WTC11 (cell line): ENCODE measurements at places on chromosomes 2 and 18. TPM values are rescaled to one million over a fixed set of nuclear protein-coding genes. Genes with fewer than 3 reads are reported as not detected.
A peak's percentile ranks its signal among the peaks of the same experiment; 100 is the strongest.

Gene AFF3
- total RNA-seq: 1.1 to 1.2 TPM (median 1.2 TPM) in 3 replicates

DNA sequence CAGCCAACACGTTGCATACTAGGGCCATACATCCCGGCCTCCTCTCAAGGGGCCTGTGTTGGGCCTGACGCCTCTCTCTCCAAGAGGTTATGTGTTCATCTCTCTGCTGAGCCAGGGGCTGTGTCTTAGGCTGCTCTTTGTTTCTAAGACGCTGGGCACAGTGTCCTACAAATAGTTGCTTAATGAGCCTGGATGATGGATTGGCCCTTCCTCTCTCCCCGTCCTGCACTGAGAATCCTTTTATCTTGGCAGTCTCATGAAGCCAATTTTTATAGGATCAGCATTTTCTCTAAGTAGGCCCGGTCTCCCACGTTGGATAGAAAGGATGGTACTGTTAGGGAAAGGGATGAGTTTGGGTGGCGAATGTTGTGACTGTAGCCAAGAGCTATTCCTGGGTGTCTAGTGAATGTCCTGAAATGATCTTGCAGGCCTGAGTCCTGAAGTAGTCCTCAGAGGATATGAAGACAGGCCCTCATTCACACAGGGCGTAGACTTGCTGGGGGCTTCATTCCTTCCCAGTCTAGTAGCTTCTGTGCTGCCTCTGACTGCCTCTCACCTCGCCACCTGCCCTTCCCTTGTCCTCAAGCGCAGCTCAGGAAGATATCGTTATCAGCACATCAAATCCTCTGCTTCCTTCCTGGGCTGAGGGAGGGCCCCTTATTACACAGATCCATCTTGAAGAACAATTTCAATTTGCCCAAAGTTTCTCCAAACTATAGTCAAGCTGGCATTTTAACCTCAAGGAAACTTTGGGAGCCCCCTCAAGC lies 8.8 kb downstream of the LBH start:
- DNase-seq: no peak
- no peak overlapping the region for H3K4me3 ChIP-seq
- peaks cover 24% of the 10 kb centered on the region for H3K4me1 ChIP-seq
- H3K36me3 ChIP-seq: peaks cover 20% of the 10 kb centered on the region

DNA sequence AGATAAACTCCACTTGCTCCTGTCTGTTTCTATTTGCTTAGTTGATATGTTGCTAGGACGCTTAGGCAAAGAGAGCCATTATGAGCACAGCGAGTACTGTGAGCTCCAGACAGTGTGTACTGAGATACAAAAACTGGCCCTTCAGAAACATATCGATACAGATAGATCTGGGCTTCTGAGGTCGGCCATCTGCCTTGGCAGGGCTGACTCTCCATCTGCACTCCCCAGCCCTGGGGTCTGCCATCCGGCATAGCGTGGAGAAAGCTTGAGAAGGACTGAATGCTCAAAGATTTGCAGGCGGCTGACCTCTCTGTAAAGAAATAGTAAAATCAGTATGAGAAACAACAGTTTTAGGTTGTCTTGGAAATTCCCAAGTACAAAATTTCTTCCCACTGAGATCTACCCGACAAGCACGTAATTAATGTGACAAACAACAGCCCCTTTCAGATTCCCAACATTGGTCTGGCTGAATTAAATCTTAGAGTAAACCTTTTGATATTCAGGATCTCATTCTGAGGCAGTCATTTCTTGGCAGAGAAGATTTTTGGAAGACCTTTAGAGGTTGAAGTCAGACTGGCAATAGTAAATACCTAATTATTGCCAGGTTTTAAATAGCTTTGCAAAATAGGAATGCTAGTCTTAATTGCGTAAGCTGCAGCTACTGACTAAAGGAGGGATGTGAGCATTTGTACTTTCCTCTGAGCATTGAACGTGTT lies 127.4 kb downstream of the CHST9 start:
- H3K4me1 ChIP-seq: peaks cover 17% of the 10 kb centered on the region
- H3K27me3 ChIP-seq: no peaks in the 10 kb centered on the region
- no peak overlapping the region for H3K27ac ChIP-seq
- no peak overlapping the region for H3K4me3 ChIP-seq
- DNase-seq: no peak

DNA sequence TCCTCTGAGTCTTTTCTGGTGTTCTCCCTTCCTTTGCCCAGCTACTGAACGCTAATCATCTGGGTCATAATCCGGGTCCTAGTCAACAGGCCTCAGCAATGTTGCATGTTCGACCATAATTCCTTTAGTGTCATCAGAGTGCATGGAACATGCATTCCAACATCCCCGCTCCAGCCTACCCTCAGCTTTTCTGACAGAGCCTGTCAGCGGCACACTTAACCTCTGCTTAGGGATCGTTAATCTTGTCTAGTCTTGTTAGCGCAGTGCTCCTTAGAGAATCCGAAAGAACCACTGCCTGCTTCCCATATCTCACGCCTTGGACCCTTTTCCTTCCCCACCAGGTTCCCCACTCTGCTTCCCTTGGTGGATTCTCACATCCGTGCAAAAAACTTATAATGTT lies 767.9 kb upstream of the ID2 start:
- no peak overlapping the region for H3K4me3 ChIP-seq
- H3K27me3 ChIP-seq: no peaks in the 10 kb centered on the region
- DNase-seq: no peak
- peaks cover 24% of the 10 kb centered on the region for H3K4me1 ChIP-seq

- H3K4me1 ChIP-seq: peaks cover 8% of the 10 kb centered on the region
- no peaks in the 10 kb centered on the region for H3K27me3 ChIP-seq
- H3K4me3 ChIP-seq: no peak overlapping the region
- no peaks in the 10 kb centered on the region for H3K36me3 ChIP-seq
- no peak overlapping the region for H3K27ac ChIP-seq
These were observed 110.6 kb downstream of the PRELID3A start for GRCh38 chr18:12518326-12518725.

- DNase-seq: peak; percentile 45
- H3K27me3 ChIP-seq: no peaks in the 10 kb centered on the region
- H3K36me3 ChIP-seq: peaks cover 22% of the 10 kb centered on the region; the same call in 1 of the 2 replicates
- peak overlapping the region; percentile 17 for H3K4me3 ChIP-seq
- peak overlapping the region; percentile 79 for H3K27ac ChIP-seq
- H3K4me1 ChIP-seq: peaks cover 46% of the 10 kb centered on the region
These were observed 38.2 kb downstream of the NRP2 start for GRCh38 chr2:205720451-205720902.

DNA sequence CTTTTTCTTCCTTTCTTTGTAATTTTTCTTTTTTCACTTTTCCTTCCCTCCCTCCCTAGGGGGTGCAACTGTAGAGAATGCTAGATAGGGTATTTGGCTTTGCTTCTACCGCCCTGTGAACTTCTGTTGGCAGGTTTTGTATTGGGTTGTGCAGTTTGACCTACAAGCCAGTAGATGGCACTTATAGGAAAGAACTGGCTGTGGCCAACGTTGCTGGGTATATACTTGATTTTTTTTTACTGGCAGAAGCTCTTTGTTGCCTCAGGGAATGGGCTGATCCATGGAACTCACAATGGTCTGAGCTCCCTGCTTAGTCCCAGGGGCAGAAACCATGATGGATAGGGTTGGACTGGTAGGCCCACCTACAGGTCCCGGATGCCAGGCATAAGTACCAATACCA lies 1019.5 kb upstream of the LRRTM1 start:
- peak; percentile 14 for DNase-seq
- no peak overlapping the region for H3K4me3 ChIP-seq
- no peaks in the 10 kb centered on the region for H3K27me3 ChIP-seq
- H3K27ac ChIP-seq: no peak overlapping the region
- peaks cover 6% of the 10 kb centered on the region for H3K4me1 ChIP-seq

DNA sequence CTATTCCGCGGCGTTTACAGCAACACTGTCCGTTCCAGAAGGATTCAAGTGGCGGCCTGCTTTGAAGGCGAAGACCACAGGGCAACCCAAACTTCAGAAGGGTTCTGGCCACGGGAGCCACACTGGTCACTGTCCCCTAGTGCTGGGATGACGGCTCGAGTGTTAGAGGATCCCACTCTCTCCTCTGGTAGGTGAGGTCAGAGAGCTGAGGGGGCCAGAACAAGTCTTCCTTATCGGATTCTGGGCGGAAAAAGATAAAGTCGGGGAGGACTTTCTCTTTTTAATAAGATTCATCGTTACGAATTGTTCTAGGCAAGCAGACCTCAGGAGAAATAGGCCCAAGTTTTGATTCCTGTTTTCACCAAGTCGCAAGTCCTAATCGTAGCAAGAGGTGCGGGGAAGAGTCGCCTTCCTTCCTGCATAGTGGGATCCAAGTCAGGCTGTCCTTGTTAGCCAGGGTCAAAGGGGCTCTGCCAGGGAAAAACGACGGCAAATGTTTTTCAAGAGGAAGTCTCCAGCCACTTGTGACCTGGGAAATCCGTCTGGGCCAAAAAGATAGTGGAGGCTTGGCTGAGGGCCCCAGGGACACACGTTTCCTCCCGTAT lies 864 bp upstream of the MYL12A start:
- H3K27ac ChIP-seq: peak overlapping the region; percentile 78
- no peak for DNase-seq
- H3K36me3 ChIP-seq: peaks cover 18% of the 10 kb centered on the region
- no peaks in the 10 kb centered on the region for H3K27me3 ChIP-seq
- peaks cover 29% of the 10 kb centered on the region for H3K4me1 ChIP-seq

DNA sequence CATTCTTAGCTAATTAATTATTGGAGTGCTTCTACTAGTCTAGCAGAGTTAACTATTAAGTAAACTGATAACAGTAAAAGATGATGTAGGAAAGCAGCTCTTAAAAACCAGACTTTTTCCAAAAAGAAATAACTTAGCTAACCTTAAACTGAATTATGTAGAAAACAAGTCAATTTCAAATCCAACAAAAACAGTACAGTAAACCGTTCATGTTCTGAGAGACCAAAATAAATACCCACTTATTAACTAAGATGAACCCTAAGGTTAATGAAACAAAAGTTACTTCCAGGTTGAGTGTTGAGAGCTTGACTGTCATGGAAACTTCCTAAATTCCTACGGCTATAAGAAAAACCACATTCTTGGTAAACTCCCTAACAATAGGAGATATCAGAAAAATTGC lies 181.2 kb downstream of the PPP1R1C start:
- no peak for DNase-seq
- H3K27ac ChIP-seq: no peak overlapping the region
- H3K36me3 ChIP-seq: no peaks in the 10 kb centered on the region
- H3K27me3 ChIP-seq: no peaks in the 10 kb centered on the region
- H3K4me3 ChIP-seq: no peak overlapping the region
- H3K4me1 ChIP-seq: no peaks in the 10 kb centered on the region

DNA sequence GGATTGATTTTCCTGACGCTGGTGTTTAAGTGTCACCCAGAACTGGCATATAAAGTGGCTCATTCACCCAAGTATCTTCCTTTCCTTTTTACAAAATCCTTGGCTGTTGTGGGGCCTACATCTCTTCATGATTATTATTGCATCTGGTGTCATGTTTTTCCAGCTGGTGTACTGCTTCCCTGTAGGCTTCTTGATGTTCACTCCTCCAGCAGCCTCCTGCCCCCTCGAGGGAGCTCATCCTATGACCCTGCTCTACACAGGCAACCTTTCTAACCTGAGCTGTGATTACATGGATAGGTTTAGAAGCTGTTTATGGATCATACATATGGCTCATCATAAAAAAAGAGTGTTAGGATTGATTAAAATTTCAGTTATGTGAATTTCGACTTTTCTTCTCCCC lies 12.4 kb upstream of the AGPS start:
- peaks cover 10% of the 10 kb centered on the region for H3K4me1 ChIP-seq
- H3K27me3 ChIP-seq: no peaks in the 10 kb centered on the region
- DNase-seq: no peak
- no peaks in the 10 kb centered on the region for H3K36me3 ChIP-seq
- H3K27ac ChIP-seq: no peak overlapping the region

DNA sequence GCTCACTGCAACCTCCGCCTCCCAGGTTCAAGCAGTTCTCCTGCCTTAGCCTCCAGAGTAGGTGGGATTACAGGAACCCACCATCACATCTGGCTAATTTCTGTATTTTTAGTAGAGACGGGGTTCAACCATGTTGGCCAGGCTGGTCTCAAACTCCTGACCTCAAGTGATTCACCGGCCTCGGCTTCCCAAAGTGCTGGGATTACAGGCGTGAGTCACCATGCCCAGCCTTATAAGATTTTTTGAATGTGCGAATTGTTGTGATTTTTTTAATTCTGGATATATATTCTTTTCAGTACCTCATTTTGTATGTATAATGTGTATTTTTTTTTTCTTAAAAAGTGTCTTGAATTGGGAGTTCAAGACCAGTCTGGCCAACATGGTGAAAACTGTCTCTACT lies 42.0 kb upstream of the CCDC150 start:
- H3K27ac ChIP-seq: no peak overlapping the region
- peaks cover 11% of the 10 kb centered on the region for H3K4me1 ChIP-seq

- peaks cover 3% of the 10 kb centered on the region; the same call in 1 of the 2 replicates for H3K27me3 ChIP-seq
- no peak overlapping the region for H3K27ac ChIP-seq
- H3K4me1 ChIP-seq: no peaks in the 10 kb centered on the region
- H3K4me3 ChIP-seq: no peak overlapping the region
These were observed 236.5 kb upstream of the SPHKAP start for GRCh38 chr2:228417956-228418355.

DNA sequence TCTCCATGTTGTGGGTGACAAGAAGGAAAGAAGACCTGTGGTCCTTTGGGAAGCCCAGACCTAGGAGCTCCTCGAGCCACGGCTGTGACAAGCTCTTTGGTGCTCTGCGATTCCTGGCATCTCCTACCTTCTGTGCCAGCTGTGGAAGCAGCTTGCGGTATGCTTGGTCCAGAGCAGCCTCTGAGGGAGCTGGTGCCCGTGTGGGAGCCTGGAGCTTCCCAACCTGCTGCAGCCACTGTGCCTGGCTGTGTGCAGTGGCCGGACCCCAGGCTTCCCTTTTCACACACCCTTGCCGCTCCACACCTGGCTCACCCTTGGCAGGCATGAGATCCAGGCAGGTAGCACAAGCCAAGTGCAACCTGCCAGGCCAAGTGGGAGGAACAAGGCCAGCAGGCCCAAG lies 1328.6 kb upstream of the SLC39A10 start:
- H3K36me3 ChIP-seq: no peaks in the 10 kb centered on the region; the same call in 1 of the 2 replicates
- DNase-seq: no peak

DNA sequence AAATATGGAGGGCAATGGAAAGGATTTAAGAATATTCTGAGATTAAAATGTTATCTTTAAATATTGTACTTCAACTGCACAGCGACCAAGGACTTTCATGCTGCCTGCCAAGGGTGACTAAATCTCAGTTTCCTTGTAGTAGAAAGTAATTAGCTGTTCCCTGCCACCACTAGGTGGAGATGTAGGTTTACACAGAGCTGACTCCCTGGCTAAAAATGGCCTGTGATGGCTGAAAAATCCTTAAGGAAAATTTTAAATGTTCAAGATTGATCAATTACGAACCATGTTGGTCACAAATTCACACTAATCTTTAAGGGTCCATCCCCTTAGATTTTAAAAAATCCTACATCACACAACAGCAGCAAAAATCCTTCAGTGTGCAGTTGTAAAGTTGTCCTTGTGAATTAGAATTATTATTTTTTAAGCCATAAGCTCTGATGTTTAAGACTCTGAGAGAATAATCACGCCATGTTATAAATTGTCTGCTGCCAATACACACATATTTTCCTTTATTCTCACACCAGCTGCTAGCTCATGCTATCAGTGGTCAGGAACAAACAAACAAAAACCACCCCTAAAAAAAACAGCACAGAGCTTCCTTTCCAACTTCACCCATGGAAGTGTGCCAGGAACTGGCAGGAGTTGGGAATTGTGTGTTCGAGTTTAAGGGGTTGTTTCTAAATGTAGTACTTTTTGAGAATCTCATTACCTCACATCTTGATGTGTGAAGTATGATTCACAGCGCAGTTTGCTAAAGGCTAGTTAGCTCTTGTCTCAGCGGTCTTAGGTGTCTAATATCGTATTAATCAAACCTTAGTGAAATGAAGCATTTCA lies 399.8 kb downstream of the TMEM182 start:
- H3K36me3 ChIP-seq: no peaks in the 10 kb centered on the region
- no peak overlapping the region for H3K27ac ChIP-seq
- no peaks in the 10 kb centered on the region for H3K27me3 ChIP-seq
- peaks cover 33% of the 10 kb centered on the region for H3K4me1 ChIP-seq

Gene DPP4
- total RNA-seq: 2.7 to 3.6 TPM (median 2.7 TPM) in 3 replicates

- no peaks in the 10 kb centered on the region for H3K36me3 ChIP-seq
- 0 out of 2 replicates have a peak overlapping the region, but pooled peaks have one; percentile 15 for H3K27ac ChIP-seq
- H3K4me1 ChIP-seq: peaks cover 18% of the 10 kb centered on the region
These were observed 53.5 kb downstream of the SLC4A1AP start for GRCh38 chr2:27717070-27717795.
